Activated CD4-positive, alpha-beta T cell treated with anti-CD3 and anti-CD28 coated beads for 36 hours (primary cell): ENCODE measurements at places on chromosomes 1 and 21.

DNA sequence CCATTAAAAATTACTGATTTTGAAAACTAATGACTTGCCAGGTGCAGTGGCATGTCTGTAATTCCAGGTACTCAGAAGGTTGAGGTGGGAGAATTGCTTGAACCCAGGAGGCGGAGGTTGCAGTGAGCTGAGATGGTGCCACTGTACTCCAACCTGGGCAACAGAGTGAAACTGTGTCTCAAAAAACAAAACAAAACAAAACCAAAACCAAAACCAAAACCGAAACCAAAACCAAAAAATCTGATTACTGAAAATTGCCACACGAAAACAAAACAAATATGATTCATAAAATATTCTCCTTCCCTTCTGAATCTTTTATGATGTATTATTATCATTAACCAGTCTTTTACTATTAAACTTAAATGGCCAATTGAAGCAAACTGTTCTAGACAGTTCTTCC is 74.1 kb downstream of the SERINC2 start:
- DNase-seq = no peak

- DNase-seq = no peak
Observed at GRCh38 chr1:236393681-236394481, at the start of gene EDARADD. Gene EDARADD (plus strand): TSS chr1:236394286. CDS start chr1:236394445, 159 bp downstream.

DNA sequence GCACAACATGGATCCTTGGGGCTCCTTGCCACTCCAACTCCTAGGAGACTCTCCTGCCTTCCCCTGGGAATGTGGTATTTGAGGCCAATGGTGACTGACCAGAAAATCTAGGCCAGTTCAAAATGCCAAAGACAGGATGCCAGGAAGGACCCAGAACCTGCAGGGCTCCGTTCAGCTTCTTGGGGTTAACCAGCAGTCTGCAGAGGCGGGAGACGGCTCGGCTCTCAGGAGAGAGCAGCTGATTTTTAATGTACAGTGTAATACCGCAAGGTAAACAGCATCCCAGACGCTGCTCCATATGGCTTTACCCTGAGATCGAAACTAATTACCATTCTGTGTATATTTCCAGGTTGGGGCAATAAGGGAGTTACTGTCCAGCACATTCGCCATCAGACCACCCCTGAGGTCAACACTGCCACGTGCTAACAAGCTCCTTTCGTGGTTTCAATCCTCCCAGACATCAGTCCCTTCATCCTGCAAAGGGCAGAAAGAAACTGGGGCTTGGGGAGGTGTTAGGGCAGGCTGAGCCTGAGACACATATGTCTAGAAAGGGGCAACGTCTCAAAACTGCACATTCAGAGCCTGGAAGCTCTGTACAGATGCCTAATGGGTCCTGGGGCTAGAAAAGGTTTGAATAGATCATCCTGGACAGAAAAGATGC is 16.7 kb downstream of the ITPKB start:
- peak; percentile 39 for DNase-seq

DNA sequence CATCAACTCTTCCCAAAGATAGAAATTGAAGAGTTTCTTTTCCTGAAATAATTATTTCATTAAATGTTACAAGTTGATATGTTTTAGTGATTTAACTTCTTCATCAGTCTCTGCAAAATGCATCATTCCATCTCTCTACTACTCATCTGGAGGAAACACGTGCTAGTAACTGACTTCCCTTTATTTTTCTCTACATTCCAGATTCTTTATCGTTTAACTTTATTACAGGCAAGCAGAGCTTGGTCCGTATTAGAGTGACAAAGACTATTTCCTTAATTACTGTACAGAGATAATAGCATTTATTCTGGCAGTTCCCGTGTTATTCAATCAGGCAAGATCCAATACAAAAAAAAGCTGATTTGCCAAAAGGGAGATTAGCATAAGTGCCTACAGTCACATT is 88.6 kb downstream of the TM2D1 start:
- DNase-seq = no peak

DNA sequence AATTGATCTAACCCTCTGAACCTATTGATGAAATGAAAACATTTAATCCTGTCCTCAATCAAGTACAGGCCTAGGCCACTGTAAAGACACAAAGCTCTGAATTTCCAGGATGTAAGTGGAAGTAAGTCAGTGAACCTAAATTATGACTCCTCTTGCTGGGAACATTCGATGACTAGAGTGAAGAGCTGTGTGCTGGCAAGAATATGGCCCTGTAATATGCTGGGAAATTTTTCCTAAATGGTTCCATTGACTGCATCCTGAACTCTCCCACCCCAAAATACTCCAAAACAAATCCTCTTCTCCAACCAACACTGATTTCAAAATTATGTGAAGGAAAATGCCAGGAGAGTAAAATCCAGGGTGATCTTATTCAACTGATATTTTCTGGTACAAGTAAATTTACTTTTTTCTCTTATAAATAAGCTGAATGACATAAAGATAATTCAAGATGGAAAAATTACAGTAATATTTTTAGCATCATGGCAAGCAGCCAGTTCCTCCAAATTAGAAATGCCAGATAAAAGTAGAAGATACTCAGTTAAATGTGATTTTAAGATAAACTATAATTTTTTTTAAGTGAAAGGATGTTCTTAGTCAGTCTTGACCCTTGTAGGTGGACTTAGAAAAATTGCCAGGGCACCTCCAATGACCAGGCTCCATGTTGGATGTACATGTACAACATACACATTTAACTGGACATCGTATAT is 269.4 kb downstream of the PTGER3 start:
- DNase-seq = no peak

DNA sequence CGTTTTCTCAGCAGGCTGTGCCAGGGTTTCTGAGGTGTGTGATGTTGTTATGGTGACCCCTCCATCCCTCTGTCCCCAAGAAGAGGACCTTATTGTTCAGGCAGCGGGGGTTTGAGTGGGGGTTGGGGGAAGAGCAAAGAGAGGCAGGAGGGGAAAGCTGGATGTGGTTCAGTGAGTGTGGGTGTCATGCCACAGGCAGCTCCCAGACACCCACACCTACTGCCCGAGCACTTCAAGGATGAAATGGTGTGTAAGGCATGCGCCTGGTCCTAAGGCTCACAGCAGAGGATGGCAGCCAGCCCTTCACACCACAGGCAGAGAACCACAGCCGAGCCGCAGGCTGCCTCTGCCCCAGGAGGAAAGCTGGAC is 49.9 kb upstream of the STUM start:
- DNase-seq = no peak

DNA sequence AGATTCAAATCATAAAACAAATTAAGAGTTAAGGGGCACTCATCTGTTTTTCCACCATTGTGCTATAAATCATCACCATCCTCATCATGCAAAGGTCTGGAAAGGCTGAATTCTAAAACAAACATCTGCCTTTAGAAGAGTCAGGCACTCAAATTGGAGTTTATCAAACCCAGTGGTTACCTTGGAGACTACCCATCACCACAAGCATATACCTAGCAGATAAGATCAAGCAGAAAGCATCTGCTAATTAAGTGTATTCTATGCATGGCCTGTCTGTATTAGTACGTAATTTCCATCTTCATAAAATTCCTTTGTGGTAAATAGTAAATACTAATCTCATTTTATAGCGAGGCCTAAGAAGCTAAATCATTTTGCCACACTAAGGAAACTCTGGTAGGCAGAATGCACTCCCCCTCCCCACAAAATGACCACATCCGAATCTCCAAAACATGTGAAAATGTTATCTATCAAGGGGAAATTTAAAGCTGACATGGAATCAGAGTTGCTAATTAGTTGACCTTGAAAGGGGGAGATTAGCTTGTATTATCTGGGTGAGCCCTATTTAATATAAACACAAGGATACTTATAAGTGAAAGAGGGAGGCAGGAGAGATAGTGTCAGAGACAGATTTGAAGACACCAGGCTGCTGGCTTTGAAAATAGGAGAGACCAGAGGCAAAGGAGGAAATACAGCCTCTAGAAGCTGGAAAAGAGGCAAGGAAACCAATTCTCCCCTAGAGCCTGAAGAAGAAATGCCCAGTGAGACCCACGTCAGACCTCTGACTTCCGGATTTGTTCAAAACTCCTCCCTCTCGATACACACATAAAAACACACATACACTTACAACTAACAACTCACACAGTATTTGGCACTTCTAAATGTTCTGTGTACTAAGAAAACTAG is 23.2 kb downstream of the ARID4B start:
- peak; percentile 33 for DNase-seq

- peak; percentile 50 for DNase-seq
Observed at GRCh38 chr1:12516741-12517140, 101.3 kb downstream of the DHRS3 start.

DNA sequence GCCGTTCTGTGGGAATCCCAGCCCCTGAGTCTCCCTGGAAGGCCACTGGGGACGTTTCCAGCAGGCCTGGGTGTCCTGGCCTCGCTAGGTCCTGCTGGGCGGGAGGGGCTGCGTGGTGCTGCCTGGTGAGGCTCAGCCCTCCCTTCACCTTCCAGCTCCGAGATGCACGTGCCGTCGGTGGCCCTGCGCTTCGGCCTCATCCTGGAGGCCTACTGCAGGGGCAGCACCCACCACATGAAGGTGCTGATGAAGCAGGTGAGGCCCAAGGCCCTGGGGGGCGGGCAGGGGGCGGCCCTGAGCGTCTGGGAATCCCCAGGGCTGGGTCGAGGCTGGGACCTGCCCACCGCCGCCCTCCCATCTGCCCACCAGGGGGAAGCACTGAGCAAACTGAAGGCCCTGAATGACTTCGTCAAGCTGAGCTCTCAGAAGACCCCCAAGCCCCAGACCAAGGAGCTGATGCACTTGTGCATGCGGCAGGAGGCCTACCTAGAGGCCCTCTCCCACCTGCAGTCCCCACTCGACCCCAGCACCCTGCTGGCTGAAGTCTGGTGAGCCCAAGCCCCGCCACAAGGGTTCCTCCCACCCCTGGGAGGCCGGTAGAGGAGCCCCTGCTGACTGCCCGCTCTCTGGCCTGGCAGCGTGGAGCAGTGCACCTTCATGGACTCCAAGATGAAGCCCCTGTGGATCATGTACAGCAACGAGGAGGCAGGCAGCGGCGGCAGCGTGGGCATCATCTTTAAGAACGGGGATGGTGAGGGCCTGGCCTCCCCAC is 70.3 kb downstream of the PIK3CD start:
- DNase-seq = peak; percentile 83

- DNase-seq = no peak
Observed at GRCh38 chr1:61233121-61233660, 150.8 kb downstream of the NFIA start.

GRCh38 chr1:231279081-231279480 is 38.1 kb downstream of the GNPAT start:
- no peak for DNase-seq

DNA sequence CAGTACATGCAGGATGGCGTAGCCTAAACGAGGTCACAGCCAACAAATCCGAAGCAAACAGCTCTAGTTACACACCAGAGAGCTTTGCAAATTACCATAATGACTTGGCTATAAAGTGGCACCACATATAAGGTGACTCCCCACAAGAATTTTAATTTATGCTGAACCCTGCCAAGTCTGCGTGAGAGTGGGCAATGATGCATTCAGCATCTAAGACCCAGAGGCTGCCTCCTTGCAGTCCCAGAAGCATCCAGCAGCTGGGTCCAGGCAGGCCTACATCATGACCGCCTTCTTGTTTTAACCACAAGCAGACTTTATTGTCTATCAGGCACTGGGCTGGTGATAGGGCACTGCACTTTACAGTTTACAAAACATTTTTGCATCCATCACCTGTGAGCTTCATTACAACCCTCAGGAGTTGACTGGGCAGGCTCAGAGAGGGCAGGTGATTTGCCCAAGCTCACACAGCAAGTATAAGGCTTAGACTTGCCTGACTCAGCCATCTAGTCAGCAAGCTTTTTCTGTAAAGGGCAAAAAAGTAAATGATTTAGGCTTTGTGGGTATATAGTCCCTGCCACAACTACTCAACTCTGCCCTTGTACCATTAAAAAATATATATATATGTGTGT is 134.6 kb downstream of the GLIS1 start:
- no peak for DNase-seq

GRCh38 chr1:77446841-77447555 is 165.2 kb downstream of the AK5 start:
- no peak for DNase-seq

DNA sequence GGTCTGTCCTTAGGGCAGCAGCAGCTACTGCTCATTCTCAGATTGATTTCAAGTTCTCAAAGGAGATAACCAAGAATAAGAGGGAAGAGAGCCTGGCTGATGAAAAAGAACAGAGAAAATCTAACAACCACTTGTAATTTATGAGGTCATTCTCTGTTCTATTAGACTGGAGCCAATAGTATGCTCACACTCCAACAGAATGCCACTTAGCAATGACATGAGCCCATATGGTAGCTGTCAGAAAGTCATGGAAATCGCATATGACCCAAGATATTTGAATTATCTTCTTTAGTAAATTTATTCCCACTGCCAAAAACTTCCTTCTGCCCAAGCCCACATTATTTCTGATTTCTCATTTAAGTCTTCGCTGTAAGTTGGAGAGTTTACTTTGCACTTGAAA is 53.7 kb upstream of the PLA2G4A start:
- DNase-seq = no peak

GRCh38 chr1:53108646-53109580 is 33.5 kb downstream of the SLC1A7 start:
- no peak for DNase-seq

DNA sequence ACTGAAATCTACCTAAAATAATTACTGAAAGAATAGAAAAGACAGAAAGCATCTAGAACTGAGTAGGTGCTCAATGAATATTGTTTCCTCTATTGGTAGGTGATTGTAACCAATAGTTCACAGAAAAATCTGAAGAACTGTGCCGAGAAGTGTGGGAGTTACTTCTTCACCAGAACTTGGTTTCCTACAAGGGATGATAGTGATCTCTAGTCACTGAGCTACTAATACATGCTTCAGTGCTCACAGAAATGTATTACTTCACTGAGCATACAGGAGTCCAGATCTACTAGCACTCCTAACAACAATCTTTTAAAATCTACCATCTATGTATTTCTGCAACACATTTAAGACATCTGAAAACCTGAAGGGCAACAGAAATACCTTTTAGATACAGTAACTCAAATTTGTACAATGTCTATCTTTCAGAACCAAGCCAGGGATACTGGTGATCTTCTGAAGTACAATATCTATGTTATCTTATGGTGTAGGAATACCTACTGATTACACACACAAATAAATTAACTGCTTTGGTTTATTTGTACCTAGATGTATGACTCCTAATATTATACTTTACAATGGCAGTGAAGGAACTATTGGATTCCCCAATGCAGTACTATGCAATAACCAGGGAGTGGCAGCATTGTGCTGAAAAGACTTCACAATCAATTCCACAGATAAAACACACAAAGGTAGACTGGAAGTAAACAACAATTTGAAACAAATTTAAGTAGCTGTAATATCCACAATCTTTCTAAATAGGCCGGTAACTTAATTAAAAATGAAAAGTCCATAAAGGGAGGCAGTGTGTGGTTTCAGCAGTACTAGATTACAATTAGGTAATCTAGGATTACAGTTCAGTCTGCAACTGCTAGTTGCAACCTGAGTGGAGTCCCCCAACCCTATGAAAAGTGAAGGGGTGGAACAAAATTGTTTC is 243.0 kb downstream of the SLC45A1 start:
- peak; percentile 34 for DNase-seq

DNA sequence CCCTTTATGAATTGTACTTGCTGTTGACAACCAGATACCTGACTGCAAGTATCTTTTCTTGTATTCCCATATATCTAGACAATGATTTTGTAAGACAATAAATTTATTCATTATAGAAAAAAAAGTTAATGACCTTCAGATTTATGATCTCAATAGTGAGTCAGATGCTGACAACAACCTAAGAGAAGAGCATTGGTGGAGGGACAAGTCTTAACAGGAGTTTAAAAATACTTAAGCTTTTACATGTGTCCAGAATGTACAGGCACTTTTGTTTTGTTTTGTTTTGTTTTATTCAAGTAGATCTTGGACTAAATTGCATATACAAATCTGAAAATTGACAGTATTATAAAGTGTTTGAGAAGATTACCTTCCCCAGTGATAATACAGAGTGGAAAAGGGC is 1544.6 kb upstream of the B3GALT2 start:
- DNase-seq = no peak
